ENCODE measurements at places on chromosomes 2 and 18.

- DNase-seq: no peak
Measured at GRCh38 chr18:78913395-78913794, 66.2 kb upstream of the SALL3 start.

GRCh38 chr2:175817221-175817620, 184.8 kb downstream of the LNPK start:
- no peak for DNase-seq

DNA sequence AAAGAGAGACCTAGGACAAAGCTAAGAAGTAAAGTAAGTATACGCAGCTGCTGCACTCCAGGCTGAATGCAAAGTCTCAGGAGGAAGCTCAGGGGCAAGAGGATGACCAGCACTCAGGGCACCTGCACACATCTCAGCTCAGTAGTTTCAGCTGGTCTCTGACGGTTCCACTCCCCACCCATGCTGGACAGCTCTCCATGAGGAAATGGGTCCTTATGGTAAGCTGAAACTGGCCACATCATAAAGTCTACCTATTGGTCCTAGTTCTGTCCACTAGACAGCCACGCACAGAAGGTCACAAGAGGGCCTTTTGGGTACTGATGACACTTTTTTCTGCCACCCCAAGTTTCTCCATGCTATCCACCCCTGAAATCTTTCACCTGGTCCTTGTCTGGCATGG, 215.3 kb downstream of the TTC32 start:
- no peak for DNase-seq

DNA sequence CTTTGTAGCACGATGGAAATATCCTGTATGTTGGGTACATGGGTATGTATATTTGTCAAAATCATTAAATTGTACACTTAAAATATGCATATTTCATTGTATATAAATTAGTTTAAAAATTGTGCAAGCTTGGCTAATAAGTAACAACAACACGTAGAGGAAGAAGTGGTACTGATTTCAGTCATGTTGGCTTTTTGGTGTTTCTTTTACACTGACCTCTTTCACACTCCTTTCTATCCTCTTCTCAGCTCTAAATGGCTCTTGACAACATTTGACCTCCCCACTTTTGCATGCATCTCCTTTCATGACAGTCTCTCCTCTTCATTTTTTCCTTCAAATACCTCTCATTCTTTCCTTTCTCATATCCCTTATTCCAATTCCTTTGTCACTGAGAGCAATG, 801.4 kb upstream of the ZEB2 start:
- no peak for DNase-seq

DNA sequence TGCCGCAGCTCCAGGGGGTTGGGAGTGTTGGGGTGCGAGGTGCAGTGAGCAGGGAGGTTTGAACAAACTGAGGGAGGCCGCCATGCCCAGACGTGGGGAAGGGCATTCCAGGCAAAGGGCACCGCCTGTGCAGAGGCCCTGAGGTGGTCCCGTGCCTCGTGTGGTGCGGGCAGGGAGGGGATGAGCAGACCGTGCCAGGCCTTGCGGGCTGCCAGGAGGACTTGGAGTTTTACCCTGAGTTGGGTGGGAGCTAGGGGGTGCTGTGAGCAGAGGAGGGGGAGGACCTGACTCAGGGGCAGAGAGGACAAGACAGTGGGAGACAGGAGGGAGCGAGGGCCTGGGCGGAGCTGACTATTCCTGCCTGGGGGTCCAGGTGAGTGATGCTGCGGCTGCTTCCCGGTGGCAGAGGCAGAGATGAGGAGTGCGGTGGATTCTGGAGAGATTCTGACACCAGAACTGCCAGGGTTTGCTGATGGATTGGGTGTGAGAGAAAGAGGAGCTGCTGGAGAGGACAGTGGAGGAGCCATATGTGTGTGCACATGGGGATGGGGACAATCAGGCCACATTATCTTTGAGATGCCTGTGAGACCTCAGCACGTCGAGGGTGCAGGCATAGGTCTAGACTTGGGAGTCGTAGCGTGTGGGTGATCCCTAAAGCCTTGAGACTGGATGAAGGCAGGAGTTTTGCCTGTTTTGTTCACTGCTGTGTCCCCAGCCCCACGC, 23.4 kb downstream of the ZAP70 start:
- DNase-seq: no peak

GRCh38 chr2:65300134-65300760, 72.6 kb downstream of the ACTR2 start:
- no peak for DNase-seq

GRCh38 chr2:154600927-154601494, 97.5 kb upstream of the KCNJ3 start:
- no peak for DNase-seq

DNA sequence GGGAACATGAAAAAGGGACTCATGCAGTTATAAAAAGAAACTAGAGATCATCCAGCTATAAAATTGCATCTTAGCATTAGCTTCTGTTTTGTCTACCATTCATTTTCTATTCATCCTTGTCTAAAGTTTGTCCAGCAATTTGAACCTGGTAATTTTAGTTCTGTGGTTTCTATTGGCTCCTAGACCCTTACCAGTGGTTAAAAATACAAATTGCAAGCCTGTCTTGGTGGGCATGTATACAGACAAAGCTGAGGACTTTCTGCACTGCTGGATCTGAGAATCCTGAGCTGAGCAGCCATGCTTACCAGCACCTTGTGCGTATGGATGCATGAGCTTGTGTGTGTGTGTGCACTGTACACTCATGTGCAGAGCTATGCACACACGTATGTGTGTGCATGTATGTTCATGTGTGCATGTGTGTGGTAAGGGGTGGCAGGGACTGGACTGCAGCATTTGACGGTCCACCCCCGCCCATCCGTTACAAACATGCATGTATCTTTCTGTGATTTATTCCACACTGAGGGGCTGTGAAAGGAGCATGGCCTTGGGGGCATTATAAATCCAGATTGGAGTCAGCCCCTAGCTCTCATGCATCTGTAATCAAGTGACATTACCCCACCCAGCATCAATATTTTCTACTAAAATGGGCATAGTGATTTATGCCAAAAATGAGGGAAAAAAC, 144.7 kb downstream of the FAM210A start:
- no peak for DNase-seq

- no peak for DNase-seq
Measured at GRCh38 chr18:56374007-56374655, 264.3 kb downstream of the TXNL1 start.

DNA sequence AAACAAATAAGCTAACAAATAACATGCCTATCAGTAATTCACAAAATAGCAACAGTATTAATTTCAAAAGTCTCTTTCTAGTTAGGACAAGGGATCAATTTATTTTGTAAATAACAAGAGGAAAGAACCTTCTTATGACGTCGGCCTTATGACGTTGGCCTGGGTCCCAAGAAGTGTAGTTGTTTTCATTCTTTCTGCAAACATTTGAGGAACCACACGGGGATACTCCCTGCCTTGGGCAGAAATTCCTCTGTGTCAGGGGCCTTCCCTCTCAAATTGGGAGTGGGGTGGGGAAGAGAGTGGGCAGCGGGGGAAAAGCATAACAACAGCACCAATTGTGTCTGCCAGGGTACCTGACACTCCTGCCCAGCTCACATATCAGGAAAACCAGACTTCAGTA, 1.3 kb downstream of the CCDC68 start:
- peak; percentile 59 for DNase-seq

GRCh38 chr2:222734703-222735014, 63.2 kb downstream of the MOGAT1 start:
- no peak for DNase-seq

DNA sequence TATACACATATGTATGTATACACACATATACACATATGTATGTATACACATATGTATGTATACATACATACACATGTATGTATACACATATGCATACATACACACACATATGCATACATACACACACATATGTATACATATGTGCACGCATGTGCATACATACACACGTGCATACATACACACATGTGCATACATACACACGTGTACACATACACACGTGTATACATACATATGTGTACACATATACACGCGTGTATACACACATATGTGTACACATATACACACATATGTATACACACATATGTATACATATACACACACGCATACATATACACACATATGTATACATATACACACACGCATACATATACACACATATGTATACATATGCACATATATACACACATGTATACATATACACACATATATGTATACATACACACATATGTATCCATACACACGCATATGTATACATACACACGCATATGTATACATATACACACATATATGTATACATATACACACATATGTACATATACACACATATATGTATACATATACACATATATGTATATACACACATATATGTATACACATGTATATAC, 21.5 kb downstream of the NABP1 start:
- no peak for DNase-seq

DNA sequence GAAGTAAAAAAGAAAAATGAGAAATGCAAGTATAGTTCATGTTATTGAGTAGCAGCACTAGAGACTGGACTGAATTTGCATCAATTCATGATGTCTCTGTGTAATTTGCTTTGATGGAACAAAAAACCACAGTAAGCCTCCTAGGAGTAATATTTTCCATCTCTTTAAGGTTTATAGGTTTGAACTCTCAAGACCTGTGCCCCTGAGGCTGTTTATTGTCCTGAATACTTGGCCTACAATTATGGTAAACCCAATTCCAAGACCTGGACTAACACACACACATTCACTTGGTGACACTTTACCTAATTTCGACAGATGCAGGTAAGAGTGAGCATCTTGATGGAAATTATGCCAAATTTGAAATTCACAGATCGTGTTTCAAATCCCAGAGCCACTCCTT, 71.8 kb upstream of the ZNF521 start:
- DNase-seq: no peak

DNA sequence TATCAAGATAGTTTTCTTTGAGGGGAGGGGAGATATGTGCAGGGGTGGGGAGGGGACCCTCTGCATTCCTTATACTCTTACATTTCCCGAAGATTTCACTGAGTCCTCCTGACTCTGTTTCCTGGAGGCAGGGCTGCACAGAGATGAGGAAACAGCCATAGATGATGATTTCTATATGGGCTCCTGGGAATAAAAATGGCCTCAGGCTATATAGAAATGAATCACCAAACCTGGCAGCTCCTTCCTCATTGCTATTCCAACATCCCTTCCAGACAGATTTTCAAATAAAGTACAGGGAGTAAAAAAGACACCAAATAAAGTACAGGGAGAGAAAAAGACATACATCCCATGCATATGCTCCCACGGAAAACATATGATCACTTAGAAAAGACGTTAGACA, 474.8 kb upstream of the RAB6C start:
- no peak for DNase-seq

All from right lung (tissue), 10 donors.